ENCODE measurements at places on chromosomes 6 and 20. TPM values are rescaled to one million over a fixed set of nuclear protein-coding genes. Genes with fewer than 3 reads are reported as not detected.

- no peak for DNase-seq
Measured at GRCh38 chr6:129504456-129504855, 205.5 kb downstream of the ARHGAP18 start.

Gene CST7
- 1.0 TPM for total RNA-seq

DNA sequence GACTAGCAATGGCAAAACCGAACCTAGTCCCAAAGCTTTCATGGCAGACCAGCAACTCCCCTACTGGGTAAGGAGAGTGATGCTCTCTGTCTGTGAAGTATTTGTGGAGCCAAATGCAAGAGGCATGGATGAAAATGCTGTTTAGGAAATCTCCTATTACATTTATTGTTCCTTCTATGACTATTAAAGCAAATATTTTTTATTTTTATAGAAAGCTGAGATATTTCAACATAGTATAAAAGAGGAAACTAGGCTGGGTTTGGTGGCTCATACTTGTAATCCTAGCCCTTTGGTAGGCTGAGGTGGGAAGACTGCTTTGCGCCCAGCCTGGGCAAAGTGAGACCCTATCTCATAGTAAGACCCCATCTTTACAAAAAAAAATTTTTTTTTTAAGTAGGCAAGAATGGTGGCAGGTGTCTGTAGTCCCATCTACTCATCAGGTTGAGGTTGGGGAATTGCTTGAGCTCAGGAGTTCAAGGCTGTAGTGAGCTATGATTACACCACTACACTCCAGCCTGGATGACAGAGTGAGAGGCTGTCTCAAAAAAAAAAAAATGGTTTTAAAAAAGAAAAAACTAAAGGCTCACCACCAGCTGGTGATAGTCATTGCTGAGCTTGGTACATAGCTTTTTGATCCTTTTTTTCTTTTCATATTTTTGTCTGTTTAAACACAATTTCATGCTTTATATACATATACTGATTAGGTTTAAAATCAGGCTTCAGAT lies 11.3 kb downstream of the KDM1B start:
- DNase-seq = no peak

DNA sequence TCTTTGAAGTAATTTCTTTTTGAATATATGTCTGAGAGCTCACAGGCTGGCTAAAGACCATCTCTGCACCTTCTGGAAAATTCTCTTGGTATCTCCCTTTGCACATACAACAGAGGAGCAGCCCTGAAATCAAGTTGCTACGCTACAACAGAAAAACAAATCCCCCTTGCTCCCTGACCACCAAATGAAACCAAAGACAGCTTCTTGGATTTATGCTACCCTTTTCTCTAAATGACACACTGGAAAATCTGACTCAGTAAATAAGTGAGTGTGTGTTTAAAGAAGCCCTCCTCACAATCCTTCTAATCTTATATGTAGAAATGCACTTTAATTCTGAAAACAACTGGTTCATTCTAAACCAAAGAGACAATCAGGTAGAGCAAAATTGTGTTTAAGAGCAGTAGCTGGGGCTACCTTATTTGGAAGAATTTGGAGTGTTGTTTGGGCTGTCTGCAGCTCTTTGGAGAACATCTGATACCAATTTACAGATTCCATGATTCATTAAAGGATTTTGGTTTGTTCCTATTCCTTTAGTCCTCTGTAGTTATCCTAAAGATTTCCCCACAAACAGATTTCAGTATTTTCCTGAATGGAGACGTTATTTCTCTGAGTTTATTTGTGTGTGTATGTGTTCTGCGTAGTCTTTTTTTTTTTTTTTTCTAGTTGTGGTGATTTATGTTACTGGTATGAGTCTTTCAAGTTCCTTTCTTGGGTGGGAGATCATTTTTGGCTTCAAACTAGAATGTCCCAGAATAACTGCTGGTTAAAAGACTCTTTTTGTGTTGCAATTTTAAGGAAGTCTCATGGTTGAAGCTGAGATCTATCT lies 36.4 kb upstream of the UTRN start:
- DNase-seq = no peak

Gene FNDC1
- 0.24 TPM for total RNA-seq

DNA sequence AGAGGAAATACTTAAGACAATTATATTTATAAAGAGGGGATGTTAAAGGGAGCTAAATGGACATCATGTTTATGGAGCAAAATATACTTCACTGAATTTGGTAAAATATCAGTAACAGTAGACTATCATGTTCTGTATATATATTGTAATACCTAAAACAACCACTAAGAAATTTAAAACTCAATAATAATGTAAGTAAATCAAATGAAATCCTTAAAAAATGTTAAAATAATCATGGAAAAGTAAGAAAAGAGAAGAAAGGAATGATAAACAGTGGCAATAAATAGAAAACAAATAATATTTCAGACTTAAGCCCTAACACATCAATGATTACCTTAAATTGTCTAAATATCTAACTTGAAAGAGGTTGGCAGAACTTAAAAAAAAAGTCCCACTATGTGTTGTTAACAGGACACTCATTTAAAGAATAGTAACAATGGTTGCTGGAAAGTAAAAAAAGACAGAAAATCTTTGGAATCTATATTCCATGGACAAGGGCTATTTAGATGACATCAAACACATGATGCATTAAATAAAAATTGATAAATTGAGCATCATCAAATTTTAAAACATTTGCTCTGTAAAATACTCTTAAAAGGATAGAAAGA lies 842.2 kb upstream of the MAP3K7 start:
- no peak for DNase-seq

Gene CDH26
- total RNA-seq = 0.18 TPM

Gene SLC22A3
- 30.5 TPM for total RNA-seq

- no peak for DNase-seq
Measured at GRCh38 chr20:10658051-10658823, 15.6 kb downstream of the JAG1 start.

Gene TINAG
- not detected for total RNA-seq

- DNase-seq = no peak
Measured at GRCh38 chr6:33828764-33829731, 25.2 kb upstream of the MLN start.

DNA sequence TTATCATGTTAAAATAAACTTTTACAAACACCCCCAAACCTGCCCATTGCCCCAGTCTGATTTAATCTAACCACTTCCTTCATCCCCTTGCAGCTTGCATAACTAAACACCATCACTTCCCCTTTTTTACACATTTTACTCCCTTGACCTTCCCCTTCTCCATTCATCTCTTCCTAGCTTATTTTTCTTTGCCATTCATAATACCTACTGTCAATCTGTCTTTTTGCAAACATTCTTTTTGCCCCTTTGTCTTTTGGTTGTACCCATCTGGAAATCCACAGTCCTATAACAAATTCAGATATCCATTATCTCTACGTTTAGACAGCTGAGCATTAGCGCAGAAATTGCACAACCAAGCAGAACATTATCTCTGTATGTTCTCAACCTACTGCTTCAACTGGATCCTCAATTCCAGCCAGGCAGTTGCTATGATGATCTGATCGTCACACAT lies 51.2 kb downstream of the C6orf52 start:
- DNase-seq = no peak

Gene BCAS4
- 7.7 TPM for total RNA-seq

Gene PLEKHG1
- 6.3 TPM for total RNA-seq

- DNase-seq = peak; percentile 71
Measured at GRCh38 chr6:43774776-43775534, 4.9 kb downstream of the VEGFA start.

Gene CD83
- 3.4 TPM for total RNA-seq

DNA sequence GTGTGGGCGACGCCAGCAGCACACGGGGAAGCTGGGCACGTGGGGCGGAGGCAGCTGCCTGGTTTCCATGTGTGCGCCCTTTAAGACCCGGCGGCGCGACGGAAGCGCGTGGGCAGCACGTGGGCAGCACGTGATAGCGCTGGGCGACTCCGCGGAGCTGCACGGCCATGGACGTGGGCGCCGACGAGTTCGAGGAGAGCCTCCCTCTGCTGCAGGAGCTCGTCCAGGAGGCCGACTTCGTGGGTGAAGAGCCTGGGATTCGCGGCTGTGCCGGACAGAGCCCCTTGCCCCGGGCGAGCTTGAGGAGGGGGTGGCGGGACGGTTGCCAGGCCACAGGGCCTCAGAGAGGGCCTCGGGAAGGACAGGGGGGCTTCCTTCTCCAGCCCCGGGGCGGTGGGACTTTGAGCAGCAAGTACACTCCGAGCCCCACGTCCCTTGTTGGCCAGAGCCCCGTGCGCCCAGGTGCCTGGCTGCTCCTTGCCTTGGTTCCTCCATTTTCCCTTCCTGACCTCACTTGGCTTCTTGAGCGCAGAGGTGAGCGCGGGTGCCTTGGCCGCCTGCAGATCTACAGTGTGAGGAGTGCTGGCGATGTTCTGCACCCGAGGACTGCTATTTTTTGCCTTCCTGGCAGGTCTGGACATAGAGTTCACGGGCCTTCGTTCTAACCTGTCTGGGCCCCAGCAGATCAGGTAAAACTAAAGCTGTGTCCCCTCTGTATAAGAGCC lies at the start of gene PNLDC1:
TSS of gene PNLDC1 (plus strand) at position 136 of the 725 bp plus-strand sequence. CDS start at position 168, 32 bp downstream.
- DNase-seq = no peak

Gene GPLD1
- 2.0 TPM for total RNA-seq

DNA sequence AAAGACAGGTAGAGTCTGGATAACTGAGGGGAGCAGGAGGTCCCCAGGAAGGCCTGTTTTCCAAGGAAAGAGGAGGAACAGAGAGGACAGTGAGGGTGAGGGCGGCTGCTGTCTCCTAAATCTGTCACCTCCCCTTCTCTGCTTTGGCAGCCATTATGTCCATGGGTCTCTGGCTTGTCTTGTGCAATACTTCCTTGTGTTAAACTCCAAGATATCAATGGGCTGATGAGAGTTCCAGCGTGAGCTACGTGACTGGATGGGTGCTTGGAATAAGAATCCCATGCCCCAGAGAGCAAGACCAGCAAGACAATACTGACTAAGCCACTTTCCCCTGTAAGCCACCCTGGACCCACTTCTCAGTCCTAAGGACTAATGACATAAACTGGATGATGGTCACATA lies 26.3 kb upstream of the DNAAF9 start:
- DNase-seq = no peak

Gene HRH3
- not detected for total RNA-seq

GRCh38 chr6:142408409-142408808 lies 106.6 kb downstream of the ADGRG6 start:
- no peak for DNase-seq

Gene VGLL2
- total RNA-seq = not detected

Gene PROKR2
- not detected for total RNA-seq

GRCh38 chr20:51569815-51570738 lies 27.6 kb upstream of the NFATC2 start:
- DNase-seq = no peak

- no peak for DNase-seq
Measured at GRCh38 chr6:101543796-101544195, 150.3 kb downstream of the GRIK2 start.

DNA sequence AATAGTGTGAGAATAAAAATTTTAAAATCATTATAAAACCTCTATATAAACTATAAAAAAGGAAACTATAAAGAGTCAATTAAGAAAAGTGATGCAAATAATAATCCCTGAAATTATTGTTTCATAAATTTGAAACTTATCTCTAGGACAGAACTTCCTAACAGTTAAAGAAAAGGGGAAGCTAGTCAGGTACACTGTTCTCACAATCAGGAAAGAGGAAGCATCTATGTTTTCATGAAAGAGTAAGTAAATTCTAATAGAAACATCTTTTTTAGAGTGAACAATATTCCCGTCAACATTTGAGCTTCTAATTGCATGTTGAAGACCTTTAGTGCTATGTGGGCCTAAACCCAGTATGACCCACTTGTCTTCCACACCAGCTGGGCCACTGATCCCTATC lies 1.2 kb upstream of the ADGRF1 start:
- no peak for DNase-seq

Gene GNMT
- total RNA-seq = 1.9 TPM

DNA sequence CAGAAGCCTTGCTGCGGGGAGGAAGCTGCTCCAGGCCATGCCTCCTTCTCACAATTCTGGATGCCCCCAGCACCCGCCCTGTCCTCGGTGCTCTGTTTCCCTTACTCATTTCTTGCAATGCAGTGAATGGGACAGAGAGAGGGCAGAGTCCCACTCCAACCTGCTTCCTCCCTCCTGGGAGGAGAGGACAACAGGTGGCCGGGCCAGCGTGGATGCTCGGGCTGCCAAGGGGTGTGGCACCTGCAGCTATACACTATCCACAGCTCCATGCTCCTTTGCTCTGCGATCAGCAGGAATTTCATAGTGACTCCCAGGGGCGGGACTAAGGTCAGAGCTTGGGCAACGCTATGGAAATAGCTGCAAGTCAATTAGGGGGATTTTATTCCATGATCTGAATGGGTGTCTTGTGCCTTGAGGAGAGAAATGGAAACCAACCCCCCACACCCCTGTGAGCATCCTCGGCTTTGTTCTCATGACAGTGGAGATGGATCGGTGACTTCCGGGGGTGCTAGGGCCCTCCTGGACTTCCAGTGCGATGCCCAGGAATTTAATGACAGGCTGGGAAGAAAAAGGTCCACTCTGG lies 192.5 kb downstream of the MYLK4 start:
- no peak for DNase-seq

DNA sequence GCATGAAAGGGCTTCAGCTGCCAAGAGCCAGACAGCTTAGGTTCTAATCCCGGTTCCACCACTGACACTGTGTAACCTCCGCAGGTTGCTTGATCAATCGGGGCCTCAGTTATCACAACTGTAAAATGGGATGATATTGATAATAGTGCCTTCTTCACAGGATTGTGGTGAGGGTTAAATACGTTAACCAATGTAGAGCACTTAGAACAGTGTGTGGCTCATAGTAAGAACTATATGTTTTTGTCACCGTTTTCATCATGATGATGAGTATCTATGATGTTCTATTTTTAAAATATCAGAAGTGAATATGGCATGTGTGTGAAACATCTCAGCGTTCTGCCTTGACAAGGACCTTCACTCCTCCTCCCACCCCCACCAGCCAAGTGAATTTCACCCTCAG lies 10.3 kb upstream of the MAPK13 start:
- no peak for DNase-seq

Gene CASS4
- 1.9 TPM for total RNA-seq

GRCh38 chr20:50646483-50646996 lies 44.8 kb downstream of the RIPOR3 start:
- no peak for DNase-seq

- peak; percentile 71 for DNase-seq
Measured at GRCh38 chr6:112337209-112337638, 9.9 kb upstream of the RFPL4B start.

DNA sequence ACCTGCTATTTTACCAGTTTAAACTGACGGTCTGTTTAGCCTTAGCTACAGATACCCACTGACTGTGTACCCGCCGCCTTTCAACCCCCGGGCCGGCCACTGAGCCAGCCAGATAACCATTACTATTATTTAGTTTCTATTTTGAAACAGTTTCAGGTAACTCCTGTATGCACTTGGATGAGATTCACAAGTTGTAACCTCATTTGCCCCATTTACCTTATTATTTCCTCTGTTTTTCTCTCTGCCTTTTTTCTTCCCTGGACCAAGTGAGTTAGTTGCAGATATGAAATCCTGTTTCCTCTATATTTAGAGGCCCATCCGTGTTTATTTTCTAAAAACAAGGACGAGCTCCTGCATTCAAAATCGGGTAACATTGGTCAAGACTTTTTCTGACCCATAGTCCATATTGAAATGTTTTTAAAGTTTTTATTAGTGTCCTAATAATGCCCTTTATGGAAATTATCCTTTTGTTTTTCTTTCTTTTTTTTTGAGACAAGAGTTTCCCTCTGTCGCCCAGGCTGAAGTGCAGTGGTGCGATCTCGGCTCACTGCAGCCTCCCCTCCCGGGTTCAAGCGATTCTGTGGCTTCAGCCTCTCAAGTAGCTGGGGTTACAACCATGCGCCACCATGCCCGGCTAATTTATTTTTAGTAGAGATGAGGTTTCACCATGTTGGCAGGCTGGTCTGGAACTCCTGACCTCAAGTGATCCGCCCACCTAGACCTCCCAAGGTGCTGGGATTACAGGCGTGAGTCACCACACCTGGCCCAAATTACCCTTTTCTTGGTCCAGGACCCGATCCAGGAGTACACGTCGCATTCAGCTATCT lies 767 bp downstream of the AP5S1 start:
- no peak for DNase-seq

Data from ovary (tissue), 10 donors.